Bone marrow (tissue), 2 donors: ENCODE measurements at places on chromosomes 2 and 18.

- no peak for DNase-seq
Measured at GRCh38 chr2:207042841-207043240, 103.5 kb downstream of the CPO start.

- DNase-seq = no peak
Measured at GRCh38 chr2:75130171-75130570, 69.1 kb downstream of the TACR1 start.

- DNase-seq = no peak
Measured at GRCh38 chr2:32863803-32864202, 83.0 kb upstream of the LTBP1 start.

DNA sequence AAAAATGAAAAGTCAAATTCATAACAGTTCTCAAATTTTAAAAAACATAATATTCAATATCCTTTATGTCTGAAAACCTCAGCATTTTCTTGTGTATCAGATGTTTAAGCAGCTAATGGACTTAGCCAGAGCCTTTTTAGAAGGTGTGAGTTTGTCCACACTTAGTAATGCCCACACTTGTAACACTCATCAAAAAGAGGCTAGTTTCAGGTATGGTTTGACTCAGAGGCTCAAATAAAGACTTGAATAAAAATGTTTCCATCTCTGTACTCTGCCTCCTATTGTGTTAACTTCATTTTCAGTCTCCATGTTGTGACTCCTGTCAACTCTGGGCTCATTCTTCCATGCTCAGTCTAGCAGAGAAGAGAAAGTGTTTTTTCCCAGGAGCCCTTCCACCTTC is 311.6 kb downstream of the IRS1 start:
- DNase-seq = no peak

GRCh38 chr2:185245806-185246205 is 492.8 kb upstream of the FSIP2 start:
- DNase-seq = no peak
